ENCODE measurements at places on chromosomes 5 and 9.

DNA sequence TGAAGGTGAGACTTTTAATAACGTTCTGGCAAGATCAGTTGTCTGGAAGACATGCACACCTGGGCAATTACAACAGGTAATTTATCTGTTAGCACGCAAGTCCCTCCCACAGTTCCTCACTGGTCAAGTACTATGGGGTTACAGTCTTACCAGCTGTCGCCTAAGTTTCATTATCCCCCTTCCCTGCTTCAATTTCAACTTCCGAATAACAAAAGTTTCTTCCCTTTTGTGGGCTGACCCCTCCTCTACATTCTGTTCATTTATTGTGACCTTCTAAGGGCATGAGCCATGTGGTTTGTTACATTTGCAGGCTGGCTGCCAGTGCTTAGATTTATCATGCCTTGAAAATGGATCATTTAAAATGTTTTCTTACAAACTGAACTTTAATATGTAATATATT is 16.5 kb downstream of the GAPT start:
- no peak for DNase-seq

DNA sequence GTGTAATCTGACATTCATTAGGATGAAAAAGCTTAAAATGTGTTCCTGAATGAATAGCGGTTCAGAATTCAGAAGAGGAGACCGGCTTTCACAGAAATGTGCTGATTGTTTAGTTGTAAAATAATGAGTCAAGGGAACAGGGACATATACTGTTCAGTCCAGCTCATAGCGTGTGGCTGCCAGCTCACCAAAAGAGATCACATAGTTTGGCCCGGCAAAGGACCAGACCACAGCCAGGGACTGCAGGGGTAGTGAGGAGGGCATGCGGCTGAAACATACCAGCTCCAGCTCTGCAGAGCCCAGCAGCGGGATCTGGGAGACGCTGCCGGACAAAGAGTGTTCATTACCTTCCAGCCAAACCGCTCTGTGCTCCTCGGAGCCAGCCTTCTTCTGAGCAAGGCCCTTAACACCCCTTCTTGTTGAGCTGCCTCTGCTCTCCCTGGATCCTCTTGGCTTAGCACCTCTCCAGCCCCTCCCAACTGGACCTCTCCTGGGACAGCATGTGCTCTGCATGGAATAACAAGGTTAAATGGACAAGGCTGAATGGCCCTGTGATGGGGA is 116.8 kb upstream of the CNTLN start:
- DNase-seq: no peak

DNA sequence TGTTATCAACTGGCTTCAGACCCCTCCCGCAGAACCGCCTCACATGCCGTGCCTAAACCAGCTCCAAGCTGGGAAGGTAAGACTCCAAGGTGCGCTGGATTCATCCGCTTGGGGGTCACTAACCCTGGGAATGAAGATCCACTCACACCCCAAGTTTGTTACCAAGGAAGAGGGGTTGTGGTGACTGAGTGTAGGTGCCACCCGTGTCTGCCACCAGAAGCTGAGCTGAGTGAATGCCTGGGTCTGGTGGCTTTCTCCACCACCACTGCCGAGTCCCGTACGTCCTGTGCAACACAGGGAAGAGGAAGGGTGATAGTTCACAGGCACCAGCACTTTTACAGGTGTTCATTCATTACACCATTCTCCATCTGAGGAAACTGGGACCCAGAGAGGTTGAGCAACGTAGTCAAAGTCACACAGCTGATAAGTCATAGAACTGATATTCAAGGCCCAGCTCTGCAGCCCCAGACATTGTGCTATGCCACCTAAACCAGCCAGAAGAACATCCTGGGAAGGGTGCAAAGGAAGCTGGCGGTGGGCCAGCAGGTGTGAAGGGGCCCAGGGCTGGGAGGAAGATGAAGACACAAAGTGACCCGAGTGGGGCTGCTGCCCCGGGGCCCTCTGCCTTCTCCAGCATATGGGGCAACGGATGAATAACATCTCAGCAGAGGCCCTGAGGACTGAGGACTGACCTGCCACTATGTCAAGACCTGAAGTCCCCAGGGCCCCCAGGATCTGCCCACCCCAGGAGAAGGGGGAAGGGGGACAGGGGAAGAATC is 70.9 kb upstream of the PPP1R26 start:
- DNase-seq: peak; percentile 41

- DNase-seq: no peak
These were observed 273.2 kb upstream of the PAPPA start for GRCh38 chr9:115880221-115880885.

GRCh38 chr9:81377320-81377719 is 312.0 kb downstream of the TLE1 start:
- DNase-seq: no peak

GRCh38 chr5:124747791-124748686 is 1.6 kb upstream of the ZNF608 start:
- DNase-seq: no peak

- no peak for DNase-seq
These were observed 625.1 kb downstream of the PRELID2 start for GRCh38 chr5:145210020-145210419.

DNA sequence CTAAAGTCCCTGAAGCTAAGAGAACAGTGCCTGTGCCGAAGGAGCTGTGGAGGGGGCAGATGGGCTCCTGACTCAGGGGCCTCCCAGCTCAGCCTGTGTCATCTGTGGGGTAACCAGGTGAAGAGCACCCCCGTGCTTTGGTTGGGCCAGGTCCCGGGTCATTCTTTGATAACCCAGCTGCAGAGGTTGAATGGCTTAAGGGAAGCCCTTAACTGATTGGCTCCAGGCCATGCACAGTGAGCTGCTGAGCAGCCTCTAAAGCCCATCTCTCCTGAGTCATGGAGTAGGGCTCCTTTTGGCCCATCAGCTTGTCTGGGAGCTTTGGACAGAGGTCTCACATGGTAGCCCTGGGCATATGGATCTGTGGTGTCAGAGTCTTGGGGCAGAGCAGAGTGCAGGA is 28.7 kb downstream of the COL27A1 start:
- peak; percentile 39 for DNase-seq

DNA sequence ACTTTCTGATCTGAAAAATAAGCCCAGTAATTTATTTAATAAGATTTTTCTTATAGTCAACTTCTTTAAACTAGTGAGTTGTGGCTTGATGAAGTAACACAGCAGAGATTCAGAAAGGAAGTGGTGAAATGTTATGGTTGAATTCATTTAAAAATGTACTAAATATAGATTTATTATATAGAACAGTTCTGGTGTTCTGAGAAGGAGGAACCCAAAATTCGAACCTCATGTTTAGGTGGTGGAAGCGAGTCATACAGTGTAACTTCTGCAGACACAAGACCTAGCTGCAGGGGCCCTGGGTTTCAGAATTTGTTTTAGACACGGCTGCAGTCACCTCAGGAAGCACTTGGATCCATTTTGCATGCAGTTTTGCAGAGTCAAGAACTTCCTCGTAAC is 188.2 kb downstream of the TRIO start:
- no peak for DNase-seq

GRCh38 chr5:17448877-17449276 is 49.2 kb upstream of the TAF11L2 start:
- DNase-seq: no peak

GRCh38 chr5:39371367-39371635 is 7.0 kb upstream of the C9 start:
- DNase-seq: no peak

DNA sequence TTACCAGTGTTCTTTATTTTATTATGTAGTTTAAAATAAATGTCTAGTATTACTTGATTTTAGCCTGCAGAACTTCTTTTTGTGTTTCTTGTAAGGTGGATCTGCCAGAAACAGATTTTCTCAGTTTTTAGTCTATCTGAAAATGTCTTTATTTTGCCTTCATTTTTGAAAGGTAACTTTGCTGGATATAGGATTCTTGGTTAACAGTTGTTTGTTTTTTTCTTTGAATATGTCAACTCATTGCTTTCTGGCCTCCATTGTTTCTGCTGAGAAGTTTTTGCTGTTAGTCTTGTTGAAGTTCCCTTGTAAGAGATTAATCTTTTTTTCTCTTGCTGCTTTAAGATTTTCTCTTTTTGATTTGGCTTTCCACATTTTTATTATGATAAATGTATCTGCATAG is 75.5 kb downstream of the MTREX start:
- DNase-seq: no peak

GRCh38 chr5:464843-465590 is 22.0 kb downstream of the EXOC3 start:
- peak; percentile 78 for DNase-seq

DNA sequence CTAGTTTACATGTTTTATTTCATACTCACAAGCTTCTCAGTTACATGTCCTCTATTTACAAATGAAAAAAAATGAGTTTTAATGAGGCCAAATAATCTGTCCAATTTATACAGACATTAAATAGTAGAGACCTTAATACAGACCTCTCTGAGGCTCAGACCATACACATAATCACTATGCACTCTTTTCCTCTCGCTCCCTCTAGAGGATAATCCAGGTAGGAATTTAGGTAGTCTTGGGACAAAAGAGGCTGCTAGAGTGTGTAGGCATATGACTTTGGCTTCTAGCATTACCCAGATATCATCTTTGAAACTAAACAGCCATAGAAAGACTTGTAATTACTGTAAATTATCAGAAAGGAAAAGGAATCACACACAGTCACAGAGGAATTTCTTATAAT is 444.7 kb downstream of the HINT1 start:
- DNase-seq: no peak

DNA sequence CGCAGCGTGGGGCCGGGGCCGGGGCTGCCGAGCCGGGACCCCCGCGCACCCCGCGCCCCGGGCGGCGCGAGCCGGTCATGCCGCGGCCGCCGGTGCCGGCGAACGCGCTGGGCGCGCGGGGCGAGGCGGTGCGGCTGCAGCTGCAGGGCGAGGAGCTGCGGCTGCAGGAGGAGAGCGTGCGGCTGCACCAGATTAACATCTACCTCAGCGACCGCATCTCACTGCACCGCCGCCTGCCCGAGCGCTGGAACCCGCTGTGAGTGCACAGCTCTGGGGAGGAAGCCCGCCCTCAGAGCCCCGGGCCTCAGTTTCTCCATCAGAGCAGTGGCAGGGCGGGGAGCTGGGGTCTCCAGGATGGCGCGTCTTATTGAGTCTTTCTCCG is 335 bp downstream of the GALNT12 start:
- peak; percentile 80 for DNase-seq

DNA sequence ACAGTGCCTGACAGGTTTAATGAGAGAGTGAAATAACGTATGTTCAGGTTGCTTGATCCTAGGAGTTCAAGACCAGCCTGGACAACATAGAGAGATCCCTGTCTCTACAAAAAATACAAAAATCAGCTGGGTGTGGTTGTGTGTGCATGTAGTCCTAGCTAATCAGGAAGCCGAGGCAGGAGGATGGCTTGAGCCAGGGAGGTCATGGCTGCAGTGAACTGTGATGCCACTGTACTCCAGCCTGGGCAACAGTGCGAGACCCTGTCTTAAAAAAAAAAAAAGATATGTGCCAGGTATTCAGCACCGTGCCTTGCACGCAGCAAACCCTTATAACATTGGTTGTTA is 38.8 kb upstream of the SPRY4 start:
- no peak for DNase-seq

- no peak for DNase-seq
These were observed 177.6 kb downstream of the DIRAS2 start for GRCh38 chr9:90464978-90465377.

GRCh38 chr5:153470736-153471135 is 19.7 kb upstream of the GRIA1 start:
- no peak for DNase-seq

DNA sequence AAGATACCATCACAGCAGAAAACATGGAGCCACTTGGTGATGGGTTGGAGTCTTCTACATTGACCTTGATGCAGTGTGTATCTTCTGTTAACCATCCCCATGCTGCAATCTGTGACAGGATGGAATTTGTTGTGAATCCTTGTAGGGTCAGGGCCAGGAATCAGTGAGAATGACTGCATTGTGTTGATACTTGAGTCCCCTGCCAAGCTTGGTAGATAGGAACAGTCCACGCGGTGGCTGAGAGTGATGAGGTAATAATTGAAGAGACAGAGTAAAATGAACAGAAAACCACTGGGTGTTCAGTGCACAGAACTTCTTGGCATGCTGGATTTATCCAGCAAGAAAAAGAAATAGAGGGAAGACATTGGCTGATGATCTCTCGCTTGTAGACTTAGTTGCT is 217.5 kb downstream of the MAN2A1 start:
- DNase-seq: no peak

DNA sequence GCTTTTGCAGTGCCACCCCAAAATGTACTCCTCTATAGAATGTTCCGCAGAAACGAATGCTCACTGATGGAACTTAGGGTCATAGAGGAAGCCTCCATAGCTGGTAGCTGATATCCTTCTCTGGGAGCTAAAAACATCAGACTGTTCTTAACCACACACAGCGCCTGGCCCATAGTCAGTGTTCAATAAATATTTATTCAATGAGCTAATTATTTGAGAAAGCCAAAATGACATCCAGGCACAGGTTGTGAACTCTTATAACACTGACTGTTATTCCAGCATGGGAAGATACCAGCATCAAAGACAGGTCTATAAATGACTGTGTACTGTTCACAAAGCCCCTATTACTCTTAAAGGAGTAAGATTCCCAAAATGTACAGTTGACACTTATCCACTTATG is 12.9 kb downstream of the GDF9 start:
- no peak for DNase-seq

DNA sequence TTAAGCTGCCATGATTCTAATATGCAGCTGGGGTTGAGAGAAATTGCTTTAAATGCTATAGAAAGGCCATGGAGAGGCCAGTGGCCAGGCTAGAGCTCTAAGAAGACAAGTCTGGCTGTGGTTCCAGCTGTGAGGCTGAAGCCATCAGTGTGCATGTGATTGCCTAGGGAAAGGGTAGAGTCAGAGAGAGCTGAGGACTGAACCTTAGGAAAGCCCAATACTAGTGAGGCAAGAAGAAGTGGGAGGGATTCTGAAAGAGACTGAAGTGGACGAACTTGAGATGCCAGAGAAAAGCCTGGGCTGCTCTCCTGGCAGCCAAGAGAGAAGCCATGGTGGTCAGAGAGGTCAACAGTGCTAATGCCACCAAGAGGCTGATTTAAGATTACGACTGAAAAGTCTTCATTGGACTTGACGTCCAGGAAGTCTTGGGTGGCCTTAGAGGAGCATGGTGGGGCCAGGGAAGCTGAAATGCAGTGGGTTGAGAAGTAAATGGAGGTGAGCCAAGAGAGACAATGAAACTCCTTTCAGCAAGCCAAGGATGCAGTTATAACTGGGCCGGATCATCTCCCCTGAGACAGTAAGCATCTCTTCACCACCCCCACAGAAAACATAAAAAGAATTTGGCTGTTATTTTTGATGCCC is 133.2 kb downstream of the TMEM174 start:
- no peak for DNase-seq

GRCh38 chr5:35294976-35295375 is 64.7 kb upstream of the PRLR start:
- DNase-seq: no peak

- DNase-seq: peak; percentile 81
These were observed 211.6 kb downstream of the MSX2 start for GRCh38 chr5:174935854-174936474.
